ENCODE measurements at places on chromosomes 6 and 20.

DNA sequence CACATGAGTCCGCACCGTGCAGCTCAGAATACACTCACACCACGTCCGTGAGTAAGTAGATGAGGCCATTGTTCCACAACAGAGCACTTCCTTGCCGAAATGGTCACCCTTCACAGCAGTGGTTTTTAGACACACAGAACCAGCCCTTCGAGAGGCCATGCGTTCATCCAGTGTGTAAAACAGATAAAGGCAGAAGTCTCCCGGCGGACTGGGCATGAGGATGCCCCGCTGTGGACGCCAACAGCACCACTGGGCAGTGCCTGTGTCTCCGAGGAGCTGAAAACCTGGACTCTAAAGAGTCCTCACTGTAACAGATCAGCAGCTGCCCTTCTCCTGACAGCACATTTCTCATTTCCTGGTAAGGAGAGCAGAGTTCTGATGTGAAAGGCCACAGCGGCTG lies 75.2 kb downstream of the WDR27 start:
- no peak for DNase-seq

DNA sequence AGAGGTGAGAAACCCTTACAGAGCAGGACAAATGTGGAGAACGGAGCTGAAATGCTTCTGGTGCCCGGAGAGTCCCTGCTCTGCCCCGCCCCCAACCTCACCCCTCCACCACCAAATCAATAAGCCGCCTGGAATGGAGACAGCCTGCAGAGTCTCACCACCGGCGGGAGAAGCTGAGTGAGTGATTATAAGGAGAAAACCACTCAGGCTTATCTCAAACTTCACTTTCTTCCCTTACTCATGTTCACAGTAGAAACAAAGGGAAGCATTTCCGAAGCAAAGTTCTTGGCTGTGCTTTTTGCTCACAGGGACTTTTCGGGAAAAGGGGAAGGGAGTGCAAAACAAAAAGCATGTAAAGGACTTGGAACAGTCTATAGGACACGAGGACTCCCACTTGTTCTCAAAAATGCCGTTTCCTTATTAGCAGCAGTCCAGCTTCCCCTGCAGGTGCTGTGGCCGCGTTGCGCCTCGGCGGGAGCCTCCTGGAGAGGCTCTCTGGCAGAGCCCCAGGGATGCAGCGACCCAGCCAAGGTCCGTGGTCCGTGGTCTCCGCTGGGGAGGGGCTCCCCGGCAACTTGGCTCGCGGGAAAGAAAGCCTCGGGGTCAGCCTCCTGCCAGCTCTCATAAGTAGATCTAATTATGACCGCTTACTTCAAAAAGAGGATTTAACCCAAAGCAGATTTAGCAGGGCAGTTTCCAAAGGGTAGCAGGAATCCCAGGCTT lies 64.8 kb upstream of the TMEM30A start:
- peak; percentile 66 for DNase-seq

DNA sequence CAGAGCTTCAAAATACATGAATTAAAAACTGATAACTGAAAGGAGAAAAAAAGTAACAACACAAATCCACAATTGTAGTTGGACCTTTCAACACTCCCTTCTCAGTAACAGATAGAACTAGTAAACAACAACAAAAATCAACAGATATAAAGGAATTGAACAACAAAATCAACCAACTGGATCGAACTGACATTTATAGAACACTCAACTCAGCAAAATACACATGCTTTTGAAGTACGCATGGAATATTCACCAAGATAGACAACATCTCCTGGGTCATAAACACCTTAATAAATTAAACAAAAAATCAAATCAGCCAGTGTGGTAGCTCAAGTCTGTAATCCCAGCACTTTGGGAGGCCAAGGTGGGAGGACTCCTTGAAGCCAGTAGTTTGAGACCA lies 63.3 kb downstream of the ILRUN start:
- no peak for DNase-seq

DNA sequence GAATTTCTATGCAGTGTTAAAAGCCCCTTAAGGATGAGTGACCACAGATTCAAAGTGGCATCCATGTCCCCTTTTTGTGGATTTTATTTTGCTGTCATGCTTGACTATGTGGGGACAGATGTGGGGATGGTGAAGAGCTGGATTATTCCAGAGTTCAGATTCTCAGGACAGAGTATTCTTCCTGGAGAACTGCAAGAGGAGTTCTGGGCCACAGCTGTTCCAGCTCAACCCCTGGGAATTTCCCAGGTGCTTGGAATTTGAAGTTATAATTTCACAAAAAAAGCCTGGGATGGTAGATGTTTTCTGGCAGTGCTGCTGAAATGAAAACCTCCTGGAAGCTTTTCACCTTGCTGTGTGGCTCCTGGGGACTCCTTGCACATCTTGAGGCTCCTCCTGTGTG lies 671.8 kb upstream of the MARCKS start:
- DNase-seq = no peak

DNA sequence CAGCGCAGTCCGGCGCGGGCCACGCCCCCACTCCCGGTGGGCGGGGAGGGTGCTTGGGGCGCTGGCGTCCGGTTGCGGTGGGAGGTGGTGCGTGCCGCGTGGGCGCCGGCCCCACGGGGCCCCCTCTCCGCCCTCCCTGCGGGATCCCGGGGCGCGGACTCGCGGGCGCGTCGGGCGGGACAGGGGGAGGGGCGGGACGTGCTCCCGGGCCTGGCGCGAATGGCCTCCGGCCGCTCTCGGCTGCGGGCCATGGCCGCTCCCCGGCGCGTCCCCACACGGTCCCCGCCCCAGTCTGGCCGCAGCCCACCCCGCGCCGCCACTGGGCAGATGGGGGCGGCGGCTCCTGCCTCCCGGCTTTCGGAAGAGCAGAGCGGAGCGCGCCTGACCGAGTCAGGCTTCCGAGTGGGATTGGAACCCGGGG lies 771 bp upstream of the PPP1R3G start:
- peak; percentile 56 for DNase-seq

Measured in nephron progenitor cell (in vitro differentiated cells).